Activated effector memory CD4-positive, alpha-beta T cell treated with anti-CD3 and anti-CD28 coated beads, Interleukin-2, amount 50 U/mL, for 16 hours (primary cell): ENCODE measurements at places on chromosomes 4 and X.

DNA sequence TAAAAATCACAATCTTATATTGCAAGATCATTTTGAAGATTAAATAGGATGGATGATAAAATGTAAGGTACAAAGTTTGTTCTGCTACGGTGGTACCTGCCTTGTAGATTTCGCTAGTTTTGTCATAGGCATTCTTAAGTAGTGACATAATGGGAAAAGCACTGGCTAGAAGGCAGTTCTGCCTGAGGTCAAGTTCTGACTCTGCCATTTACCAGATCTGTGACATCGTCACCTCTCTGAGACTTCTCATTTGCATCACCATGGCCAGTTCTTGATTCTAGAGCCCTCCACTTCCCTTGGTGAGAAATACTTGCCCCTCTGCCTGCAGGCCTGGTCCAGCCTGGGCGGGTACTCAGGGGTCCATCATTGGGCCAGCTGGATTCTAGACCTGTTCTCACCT, 85.2 kb downstream of the HS3ST1 start:
- no peak for DNase-seq

- no peak for DNase-seq
Observed at GRCh38 chr4:119024102-119024501, 111.5 kb upstream of the MYOZ2 start.

DNA sequence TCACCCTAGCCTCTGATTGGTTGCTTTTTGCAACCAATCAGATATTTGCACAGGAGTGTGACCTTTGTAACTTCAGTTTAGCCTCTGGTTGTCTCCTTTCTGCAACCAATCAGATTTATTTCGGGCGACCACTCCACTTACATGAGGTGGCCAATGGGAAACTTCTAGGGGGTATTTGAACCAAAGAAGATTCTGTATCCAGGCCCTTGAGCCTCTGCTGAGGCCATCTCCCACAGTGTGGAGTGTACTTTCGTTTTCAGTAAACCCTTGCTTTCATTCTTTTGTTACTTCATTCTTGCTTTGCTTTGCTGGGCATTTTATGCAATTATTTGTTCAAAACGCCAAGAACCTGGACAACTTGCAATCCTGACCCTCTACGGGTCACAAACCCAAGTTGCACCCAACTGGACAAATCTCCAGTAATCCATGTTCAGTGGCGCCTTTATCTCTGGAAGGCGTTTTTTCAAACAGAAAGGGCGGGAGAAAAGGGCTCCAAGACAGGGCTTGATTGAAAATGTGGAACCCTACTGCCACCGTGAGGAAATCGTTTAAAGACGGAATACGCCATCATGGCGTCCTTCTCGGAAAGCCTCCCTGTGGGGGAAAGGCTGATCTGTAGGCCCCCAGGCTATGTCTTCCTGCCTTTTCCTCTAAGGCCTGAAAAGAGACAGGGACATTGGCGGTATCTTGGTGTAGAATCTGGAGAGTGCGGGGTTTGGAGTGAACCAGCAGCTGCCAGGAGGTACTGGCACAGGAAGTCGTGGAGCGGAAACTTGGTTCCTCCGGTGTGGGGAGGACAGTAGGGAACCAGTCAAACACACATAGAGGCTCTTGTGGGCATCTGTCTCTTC, 184.6 kb downstream of the OR13H1 start:
- no peak for DNase-seq

DNA sequence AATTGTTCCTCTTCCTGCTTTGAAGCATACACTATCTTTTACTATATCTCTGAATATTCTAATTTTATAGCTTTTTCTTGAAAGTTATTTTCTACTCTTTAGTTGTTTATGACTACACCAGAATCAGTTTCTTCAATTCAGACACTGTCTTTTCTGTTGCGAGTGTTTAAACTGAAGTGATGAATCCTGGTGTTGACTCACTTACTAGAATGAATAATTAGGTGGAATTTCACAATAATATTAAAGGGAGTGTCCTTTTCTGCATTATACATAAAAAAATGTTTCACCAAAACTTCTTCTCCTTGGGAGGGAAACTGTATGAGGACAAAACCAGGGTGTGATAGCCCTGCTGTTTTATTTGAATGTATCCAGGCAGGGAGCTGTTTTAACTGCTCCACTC, 1383.1 kb downstream of the C4orf33 start:
- DNase-seq = no peak

- DNase-seq = no peak
Observed at GRCh38 chrX:116756958-116757357, 294.2 kb upstream of the CT83 start.

DNA sequence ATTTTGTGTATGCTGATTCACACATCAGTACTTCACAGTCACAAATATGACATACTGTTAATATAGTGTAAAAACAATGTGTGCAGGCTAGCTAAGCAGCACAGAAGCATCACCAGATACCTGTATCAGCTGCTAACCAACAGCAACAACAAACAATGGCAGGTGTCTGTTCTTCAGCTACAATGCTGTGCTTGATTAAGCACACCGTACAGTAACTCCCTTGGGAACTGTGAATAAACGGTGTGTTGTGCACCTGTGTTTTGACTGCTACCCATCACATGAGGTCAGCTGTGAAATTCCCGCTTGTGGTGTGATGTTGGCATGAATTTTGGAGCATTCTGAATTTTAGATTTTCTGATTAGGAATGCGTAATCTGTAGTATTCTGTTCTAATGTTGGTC, 379.7 kb upstream of the FAT1 start:
- no peak for DNase-seq

- no peak for DNase-seq
Observed at GRCh38 chr4:73343432-73343831, 60.7 kb upstream of the ALB start.

DNA sequence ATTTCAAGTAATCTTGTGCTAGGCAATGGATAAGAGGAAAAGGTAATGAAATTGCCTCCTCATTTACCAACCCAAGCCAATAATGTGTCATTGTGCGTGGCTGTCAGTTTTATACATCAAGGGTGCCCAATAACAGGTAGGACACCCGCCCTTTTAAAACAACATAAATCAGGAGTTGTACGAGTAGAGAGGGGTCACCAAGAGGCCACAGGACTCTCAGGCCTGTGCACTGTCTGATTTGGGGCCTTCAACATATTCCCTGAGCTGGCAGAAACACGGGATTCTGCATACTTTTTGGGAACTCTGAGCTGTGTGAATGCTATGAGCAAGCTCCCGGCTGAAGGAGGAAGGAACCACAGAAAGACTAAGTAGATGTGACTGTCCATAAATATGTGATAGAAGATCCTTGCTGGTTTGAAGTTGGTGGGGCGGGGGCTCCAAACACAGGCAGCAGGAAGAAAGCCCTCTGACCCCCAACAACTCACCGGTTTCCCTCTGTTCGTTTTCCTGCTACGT, 82.7 kb upstream of the MAML3 start:
- no peak for DNase-seq

DNA sequence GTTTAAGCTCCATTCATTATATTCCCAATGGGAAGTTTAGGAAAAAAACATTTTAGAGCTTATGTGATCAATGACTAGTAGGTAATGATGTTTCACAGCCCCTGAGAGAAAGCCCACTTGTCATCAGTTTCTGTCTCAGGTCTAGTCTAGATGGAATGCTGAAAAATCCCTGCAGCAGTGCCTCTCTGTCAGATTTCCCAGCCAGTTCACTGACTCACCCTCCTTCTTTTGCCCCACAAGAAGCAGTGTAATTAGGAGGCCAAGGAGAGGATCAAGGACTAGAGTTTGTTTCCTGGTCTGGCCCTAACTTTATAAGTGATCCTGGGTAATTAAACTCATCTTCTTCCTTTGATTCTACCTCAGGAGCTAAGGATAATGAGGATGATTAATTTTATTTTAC, 118.7 kb upstream of the ANXA3 start:
- no peak for DNase-seq

- peak; percentile 81 for DNase-seq
Observed at GRCh38 chrX:70755850-70756249, 152.7 kb downstream of the TEX11 start.

DNA sequence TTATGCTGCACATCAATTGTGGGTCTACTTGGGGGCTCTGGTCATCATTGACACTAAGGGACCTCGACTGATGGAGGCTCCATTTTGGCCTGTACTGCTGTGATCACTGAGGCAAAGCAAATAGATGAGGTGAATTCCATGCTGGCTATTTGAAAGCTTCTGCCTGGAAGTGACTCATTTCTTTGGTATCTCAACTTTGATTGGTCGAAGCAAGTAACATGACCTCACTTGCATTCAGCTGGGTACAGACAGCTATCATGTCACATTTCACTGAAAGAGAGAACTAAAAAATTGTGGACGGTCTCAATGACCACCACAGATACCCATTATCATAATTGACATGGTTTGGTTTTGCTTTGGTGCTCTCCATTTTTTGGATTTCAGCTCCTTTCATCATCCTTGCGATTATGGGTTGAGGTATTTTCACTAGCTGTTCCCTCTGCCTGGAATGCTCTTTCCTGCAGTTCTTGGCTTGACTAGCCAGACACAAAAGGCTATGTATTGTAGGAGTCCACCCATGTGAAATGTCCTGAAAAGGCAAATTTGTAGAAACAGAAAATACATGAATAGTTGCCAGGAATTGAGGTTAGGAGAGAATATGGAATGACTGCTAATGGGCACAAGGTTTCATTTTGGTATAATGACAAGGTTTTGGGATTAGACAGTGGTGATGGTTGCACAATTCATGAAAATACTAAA, 369.2 kb upstream of the LCORL start:
- DNase-seq = no peak

- DNase-seq = no peak
Observed at GRCh38 chr4:6410664-6411063, 61.8 kb downstream of the PPP2R2C start.

- no peak for DNase-seq
Observed at GRCh38 chrX:100698551-100698950, 33.4 kb downstream of the SYTL4 start.

DNA sequence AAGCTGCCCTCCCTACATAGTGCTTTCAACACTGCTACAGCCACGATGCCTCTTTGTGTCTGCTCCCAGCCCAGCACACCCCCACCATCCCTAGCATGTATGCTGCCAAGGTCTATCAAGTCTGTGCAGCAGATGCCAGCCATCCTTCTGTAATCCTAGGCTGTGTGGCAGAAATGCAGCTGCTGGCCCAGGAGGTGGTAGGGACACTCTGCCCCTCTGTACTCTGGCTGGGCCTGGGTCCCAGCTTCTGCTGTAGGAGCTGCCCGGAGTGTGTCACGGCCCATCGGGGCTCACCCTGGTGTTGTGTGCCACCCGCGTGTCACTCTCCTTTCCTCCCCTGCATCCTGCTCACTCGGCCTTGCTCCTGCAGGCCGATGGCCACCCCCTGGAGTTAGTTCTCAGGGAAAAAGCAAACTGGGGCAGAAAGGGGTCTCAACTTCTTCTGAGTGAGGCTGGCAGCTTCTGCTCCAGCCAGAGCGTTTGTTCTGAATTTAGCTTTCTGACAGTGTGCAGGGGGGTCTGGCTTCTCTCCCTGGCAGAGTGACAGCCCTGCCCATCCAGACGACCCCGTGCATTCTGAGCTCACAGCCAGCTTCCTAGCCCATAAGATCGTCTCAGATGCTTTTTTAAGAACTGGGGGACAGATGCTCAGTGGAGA, 22.7 kb downstream of the PSAPL1 start:
- DNase-seq = peak; percentile 38

DNA sequence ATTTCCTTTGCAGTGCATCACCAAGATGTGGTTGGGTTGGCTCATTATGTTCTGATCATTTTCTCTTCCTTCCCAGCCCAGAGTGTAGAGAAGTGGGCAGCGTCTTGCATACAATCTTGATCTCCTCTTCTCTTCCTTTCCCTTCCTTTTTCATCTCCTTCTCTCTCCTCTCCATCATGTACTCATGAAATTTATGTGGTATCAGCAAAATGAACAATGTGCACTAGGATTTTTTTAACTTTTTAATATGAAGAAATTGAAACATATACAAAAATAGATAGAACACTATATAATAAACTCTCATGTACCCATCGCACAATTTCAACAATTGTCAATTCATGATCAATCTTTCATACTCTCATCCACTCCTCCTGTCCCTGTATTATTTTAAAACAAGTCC, 593.5 kb downstream of the BCOR start:
- no peak for DNase-seq

- DNase-seq = no peak
Observed at GRCh38 chr4:107645604-107646003, 74.4 kb downstream of the PAPSS1 start.

DNA sequence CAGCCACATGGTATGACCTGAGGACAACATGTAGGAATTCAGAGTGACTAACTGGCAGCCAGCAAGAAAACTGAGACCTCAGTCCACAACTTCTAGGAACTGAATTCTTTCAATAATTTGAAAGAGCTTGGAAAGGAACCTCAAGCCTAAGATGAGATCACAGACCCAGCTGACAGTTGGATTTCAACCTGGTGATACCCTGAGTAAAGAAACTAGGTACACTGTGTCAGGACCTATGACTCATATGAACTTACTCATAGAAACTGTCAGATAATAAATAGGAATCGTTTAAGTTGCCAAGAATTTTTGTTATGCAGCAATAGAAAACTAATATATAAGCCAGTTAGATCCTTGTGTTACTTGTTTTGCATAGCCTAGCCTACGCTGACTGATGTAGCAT, 102.4 kb upstream of the DCAF12L1 start:
- DNase-seq = no peak

DNA sequence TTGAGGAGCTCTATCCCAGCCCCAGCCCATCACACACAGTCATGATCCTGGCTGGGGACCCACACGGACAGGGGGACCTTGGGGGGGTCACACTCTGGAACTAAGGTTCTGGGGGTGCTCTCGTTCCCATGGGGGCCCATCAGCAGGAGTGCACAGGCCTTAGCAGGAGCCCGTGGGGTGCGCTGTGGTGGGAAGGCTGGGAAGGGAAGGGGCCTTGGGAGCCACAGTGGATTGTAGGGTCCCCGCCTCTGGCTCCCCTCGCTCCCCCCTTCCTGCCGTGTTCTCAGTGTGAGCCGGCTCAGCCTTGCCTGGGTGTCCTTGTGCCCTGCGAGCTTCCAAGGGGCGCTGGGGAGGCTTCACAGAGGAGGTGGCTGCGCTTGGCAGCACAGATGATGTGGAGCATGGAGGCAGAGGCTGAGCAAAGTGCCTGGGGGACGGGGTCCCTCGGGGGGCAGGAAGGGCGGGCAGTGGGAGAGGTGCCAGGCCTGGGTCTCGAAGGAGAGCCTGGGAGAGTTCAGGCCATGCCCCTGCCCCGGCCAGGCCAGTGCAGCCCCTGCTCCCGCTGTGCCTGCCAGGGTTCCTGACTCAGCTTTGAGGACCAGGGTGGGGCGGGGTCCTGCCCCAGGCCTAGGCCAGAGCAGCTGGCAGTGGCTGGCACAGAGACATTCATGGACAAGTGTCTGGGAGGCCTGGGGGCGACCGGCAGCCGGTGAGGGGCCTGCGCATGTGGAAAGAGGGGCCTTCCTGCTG, 5.5 kb upstream of the HGFAC start:
- DNase-seq = no peak

DNA sequence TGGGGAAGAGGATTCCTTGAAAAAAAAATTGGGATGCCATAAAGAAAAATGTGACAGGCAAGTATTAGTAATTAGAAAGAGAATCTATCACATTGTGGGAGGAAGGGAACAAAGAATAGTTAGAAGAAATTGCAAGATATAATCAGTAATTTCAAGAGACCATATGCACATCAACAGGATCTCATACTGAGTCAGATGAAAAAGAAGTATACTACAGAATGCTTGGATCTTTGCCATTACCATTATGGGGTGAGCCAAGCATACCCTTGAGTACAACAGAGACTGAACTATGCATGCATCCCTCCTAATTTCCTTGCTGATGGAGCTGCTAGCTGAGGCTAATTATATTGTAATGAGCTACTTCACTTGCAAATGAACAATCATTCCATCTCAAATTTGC, 287.6 kb downstream of the PAPSS1 start:
- DNase-seq = no peak
